ENCODE measurements at places on chromosomes 3 and 15. TPM values are rescaled to one million over a fixed set of nuclear protein-coding genes. Genes with fewer than 3 reads are reported as not detected.

NFKBIZ gene
- total RNA-seq: 43.0 TPM

CYP8B1 gene
- total RNA-seq: not detected

SLC24A1 gene
- 3.6 TPM for total RNA-seq

EMC7 gene
- total RNA-seq: 58.6 TPM

- DNase-seq: peak; percentile 48
These were observed 230.3 kb upstream of the TLE3 start for GRCh38 chr15:70327856-70328678.

DNA sequence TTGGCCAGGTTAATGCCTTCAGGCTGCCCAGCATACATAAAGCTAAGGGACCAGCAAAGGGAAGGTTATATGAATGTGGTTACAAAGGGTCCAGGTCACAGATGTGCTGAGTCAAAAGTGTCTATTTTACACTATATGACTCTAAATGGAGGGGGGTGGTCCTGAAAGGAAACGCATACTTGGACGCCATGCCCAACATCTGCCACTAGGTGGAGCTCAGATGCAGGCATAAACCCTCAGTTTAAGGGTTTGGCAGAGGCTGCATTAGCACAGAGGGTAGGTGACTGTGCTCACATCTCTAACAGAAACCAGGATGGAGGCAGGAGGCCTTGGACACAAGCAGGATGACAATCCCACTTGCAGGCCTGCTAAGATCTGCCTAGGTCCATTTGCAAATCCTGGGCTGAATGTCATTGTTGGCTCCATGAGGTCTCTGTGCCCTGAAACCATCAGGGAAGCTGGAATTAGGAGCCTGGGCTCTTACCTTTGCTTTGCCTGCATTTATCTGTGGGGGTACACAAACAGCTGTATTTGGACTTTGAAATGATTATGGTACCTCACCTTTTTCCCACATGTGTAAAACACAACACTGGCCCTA, 55.8 kb downstream of the ZNF621 start:
- peak; percentile 60 for DNase-seq

- no peak for DNase-seq
These were observed 138.5 kb upstream of the ARPP21 start for GRCh38 chr3:35500641-35501350.

DNA sequence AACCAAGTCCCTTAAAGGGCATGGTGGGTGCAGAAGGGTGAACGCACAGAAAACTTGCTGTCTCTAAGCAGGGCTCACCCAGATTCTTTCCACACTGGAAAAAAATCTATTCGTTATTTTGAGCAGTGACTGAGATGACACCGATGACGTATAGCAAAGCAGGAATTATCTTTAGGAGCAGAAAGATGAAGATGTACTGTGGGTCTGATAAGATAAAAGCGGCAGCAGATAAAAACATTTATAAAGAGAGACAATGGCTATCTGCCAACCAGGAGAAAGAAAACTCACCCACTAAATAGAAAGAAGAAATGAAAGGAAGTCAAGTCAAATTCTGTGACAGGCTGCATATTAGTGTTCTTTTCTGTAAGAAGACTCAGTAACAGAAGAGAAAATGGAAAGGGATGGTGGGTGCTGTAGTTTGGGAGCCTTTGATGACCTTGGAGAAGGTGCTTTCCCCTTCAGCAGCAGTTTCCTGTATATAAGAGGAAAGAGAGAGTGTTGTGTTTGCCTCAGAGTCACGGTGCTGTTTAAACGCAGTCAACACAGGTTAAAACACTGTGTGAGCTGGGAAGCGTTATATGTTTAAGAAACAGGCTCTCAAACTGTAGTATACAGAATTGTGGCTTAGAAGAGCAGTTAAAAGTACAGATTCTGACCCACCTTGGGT, 111.6 kb downstream of the AQP9 start:
- no peak for DNase-seq

GRCh38 chr15:31803388-31803884, 226.9 kb upstream of the CHRNA7 start:
- DNase-seq: no peak

DNA sequence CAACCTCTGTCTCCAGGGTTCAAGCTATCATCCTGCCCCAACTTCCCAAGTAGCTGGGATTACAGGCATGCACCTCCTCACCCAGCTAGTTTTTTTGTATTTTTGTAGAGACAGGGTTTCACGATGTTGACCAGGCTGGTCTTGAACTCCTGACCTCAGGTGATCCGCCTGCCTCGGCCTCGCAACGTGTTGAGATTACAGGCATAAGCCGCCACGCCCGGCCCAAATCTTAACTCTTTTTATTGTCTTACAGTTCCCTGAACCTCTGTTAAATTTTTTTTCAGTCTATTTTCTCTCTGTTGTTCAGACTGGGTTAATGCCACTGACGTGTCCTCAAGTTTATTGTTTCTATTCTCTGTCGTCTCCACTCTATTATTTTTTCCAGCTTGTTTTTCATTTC, 115.8 kb upstream of the UBE3A start:
- DNase-seq: no peak

- DNase-seq: no peak
These were observed 220.3 kb upstream of the TPM1 start for GRCh38 chr15:62822228-62822627.

- DNase-seq: no peak
These were observed 11.2 kb downstream of the SENP7 start for GRCh38 chr3:101501783-101502182.

DNA sequence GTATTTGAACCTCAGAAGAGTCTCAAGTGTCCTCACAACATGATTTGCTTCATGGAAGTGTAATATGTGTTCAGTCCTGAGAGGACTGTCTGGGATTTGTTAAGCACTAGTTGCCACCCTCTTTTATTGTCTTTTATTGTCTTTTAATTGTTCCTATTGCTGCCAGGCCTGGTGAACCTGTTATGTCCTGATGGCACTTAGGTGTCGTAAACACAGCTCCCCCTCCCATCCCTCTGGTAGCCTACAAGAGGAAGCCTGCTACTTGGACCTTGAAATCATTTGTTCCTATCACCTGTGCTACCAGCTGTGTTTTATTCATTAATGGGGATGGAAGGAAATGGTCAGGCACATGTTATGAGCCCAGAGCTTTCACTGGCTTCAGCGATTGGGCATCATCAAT, 19.3 kb downstream of the CCNB2 start:
- no peak for DNase-seq

- DNase-seq: no peak
These were observed at the start of gene RTP2 for GRCh38 chr3:187702507-187703033. Gene RTP2 (minus strand): TSS chr3:187702557. CDS start chr3:187702128, 429 bp downstream.

GRCh38 chr15:64847876-64848716, 6.4 kb downstream of the PLEKHO2 start:
- DNase-seq: peak; percentile 34

DNA sequence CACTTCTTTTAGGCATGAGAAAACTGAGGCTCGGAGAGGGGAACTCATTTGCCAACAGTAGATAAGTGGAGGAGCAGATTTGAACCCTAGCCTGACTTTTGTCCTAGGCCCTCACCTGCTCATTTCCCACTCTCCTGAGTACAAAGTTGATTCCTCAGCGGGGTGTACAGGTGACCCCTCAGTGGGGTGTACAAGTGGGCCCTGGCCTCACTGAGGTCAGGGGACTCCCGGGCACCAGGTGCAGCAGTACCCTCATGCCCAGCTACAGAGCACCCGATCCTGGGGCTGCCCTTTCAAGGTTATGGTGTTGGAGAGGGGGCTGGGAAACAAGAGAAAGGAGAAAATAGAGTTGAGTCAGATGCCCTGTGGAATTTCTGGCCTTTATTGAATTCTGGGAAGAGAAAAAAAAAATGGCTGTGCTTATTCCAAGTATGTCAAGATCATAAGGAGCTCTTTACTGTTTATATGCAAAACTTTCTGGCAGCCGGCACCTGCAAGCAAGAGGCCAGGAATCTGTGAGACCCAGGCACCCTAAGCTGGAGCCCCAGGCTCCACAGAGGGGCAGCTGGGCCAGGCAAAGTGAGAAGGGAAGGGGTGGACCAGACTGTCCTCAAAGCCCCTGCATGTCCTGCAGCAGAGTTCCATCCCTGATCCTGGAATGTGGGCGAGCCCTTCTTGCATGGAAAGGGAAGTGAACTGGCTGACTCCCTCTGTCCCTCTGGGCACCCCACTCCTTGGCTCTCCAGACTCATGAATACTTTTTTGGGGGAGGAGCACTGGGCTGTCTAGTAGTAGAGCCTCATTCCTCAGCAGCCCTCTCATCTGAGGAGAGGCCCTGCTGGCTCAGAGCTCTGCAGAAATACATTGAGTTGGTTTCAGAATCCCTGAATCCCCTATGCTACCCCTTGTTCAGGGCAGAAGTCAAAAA, 43.1 kb downstream of the AMOTL2 start:
- DNase-seq: peak; percentile 71

DNA sequence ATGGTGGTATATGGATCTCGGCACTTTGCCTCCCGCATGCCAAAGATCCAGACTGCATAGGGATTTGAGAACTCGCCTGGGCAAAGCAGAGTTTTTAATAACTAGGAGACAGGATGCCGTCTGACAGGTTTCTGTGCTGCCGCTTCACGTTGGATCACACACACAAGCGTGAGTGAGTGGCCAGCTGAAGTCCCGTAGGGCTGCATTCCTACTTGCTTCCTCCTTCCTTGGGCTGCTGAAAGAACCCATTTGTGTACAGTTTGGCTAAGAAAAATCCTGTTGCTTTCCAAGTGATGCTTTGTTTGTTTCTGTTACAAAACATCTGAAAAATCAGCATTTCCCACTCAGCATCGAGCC, 604.3 kb upstream of the CFAP20DC start:
- DNase-seq: peak; percentile 11
